ENCODE measurements at places on chromosomes 2 and 18.
A peak's percentile ranks its signal among the peaks of the same experiment; 100 is the strongest.

GRCh38 chr18:32773382-32773712 lies 524 bp upstream of the KLHL14 start:
- DNase-seq = no peak

DNA sequence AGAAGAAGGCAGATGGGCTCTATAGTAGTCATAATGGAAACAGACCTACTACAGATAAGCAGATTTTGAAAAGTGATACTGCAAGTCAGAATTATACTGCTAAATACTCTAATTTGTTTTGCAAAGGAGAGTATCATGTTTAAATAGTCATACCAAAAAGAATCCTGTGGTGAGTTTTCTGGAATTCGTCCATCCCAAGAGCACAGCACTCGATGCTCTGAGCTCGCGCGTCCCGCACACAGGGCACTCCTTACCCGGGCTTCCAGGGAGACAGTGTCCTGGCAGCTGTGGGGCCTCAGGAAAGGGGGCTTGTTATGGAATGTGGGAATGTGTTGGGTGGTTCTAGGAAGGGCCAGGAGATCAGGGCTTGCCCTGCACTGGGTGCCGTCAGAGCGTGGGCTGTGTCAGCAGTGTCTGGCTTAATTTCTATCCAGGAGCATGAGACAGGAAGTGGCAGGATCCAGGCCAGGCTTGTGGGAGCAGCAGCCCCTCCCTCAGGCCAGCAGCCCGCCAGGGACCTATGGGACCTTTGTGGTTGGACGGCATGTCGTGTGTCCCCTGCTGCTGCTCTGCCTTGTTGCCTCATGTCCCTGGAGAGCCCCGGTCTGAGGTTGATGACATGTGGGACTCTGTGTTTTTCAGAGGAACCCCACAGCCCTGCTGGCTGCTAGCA lies 193.2 kb upstream of the TPO start:
- DNase-seq = no peak

- peak; percentile 59 for DNase-seq
These were observed 30.1 kb downstream of the KCTD18 start for GRCh38 chr2:200479692-200480265.

DNA sequence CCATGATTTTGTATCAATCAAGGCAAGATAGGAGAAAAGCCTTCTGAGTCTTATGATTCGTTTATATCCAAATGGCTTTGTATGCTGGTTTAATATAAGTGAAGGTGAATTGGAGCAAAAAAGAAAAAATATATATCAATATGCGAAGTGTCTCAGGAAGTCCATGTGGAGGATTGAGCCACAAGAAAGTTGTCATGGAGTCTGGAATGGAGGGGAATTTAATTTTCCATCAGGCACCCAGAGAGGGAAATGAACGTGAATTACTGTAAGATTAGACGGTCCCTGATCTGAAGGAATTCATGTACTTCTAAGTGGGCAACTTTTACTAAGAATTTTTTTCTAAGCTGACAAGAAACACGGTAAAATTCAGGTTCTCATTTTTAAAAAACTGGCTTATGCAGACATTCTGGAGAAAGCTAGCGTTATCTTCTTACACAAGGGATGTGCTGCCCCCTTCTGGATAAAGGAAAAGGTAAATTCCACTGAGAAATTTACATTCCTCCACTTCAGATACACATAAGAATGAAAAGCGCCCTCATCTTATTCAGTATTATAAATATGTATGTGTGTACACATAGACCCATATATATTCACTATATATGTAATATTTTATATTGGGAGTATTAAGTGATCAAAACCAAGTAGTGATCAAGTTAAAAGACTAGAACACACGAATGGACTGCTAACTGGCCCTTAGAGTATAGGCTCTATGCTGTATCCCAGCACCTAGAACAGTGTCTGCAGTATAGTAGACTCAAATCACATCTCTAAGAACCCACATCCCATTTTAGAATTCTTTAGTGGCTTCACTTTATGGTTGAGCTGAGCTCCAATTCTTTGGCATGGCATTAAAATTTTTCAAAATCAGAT lies 289.0 kb upstream of the TFPI start:
- peak; percentile 79 for DNase-seq

- no peak for DNase-seq
These were observed 2.6 kb downstream of the IL1RL1 start for GRCh38 chr2:102313950-102314349.

Data from muscle of leg (tissue), 16 donors.